ENCODE measurements at places on chromosomes 7 and 10.

GRCh38 chr7:143900230-143900766 is 1.7 kb downstream of the TCAF1 start:
- peak; percentile 45 for DNase-seq

DNA sequence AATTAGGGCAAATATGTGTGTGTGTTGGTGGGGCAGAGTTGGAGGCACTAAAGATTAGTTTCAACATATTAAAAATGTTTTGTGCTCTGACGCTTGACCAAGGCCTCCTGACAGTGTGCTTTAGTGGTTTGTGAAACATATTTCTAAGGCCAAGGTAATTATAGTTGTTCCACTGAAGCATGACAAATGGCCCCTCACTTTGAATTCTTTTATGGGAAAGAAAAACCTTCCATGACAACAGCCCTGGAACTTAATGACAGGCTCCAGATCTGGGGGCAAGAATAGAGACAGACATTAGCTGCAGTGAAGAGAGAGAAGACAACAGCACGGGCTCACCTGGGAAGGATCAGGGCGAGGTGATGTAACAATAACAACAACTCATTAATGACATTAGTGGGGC is 155.8 kb downstream of the CHN2 start:
- DNase-seq, result no peak

DNA sequence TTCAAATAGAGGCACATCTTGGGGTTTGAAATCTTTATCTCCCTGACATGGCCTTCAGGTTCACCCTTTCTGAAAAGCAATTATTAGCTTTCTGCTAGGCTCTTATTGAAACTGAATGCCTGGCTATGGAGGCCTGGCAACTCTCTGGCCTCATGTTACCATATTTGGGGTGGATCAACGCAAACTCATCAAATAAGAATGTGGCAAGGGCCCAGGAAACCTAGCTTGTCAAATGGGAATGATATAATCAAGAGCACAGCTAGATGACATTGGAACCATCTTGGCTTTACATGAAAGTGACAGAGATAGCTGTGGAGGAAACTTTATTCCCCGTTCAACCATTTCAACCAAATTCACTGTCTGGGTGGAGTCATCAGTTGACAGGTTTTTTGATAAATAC is 202.8 kb upstream of the SMIM30 start:
- DNase-seq, result peak; percentile 9

- peak; percentile 45 for DNase-seq
Observed at GRCh38 chr10:42482411-42482810, 156.0 kb downstream of the ZNF33B start.

GRCh38 chr7:105839266-105839665 is 37.1 kb downstream of the ATXN7L1 start:
- DNase-seq, result no peak

- DNase-seq, result no peak
Observed at GRCh38 chr7:100061518-100062193, 12.1 kb downstream of the ZSCAN21 start.

GRCh38 chr7:32507414-32507813 is 12.1 kb downstream of the AVL9 start:
- DNase-seq, result peak; percentile 50

DNA sequence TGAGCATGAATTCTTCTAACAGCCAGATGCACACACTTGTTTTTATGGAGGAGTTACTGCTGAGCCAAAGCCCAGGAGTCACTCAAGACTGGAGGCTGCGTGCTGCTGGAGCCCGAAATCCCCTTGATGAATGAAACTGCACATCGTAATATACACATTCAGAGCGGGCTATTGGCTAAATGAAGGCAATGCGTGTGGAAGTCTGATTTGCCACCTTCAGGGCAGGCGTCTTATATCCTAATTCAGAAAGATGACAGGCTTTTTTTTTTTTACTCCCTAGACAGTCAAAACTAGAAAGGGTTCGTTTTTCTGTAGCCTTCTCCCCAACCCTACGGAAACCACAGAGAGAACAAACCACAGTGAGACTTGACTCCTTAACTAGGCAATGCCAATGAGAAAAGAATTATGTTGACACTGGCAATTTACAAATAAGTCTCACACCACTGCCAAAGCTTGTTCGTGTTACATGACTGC is 227.2 kb upstream of the KLF14 start:
- peak; percentile 83 for DNase-seq

GRCh38 chr7:129576138-129576537 is 35.4 kb upstream of the NRF1 start:
- no peak for DNase-seq

GRCh38 chr10:21238044-21238443 is 287.4 kb downstream of the SKIDA1 start:
- no peak for DNase-seq

GRCh38 chr10:70588859-70589570 is 13.5 kb downstream of the PRF1 start:
- DNase-seq, result no peak

- DNase-seq, result no peak
Observed at GRCh38 chr7:36792421-36792820, 68.1 kb upstream of the AOAH start.

DNA sequence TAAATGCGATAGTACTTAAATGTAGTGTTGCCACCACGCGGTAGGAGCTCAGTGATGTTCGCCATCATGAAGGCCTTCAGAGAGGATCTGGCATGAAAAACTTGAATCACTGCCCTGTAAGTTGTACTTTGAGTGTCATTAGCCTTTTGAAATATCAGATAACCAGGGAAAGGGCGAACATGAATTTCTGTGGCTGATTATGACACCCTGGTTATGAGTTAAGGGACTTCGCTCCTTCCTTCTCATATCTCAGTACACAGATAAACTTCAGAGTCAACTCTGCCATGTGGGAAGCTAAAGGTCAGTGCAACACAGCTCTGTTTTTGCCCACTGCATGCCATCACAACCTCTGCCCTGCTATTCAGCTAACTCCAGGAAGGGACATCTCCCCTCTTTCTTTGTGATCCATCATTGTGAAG is 8.9 kb upstream of the ACSL5 start:
- DNase-seq, result no peak

DNA sequence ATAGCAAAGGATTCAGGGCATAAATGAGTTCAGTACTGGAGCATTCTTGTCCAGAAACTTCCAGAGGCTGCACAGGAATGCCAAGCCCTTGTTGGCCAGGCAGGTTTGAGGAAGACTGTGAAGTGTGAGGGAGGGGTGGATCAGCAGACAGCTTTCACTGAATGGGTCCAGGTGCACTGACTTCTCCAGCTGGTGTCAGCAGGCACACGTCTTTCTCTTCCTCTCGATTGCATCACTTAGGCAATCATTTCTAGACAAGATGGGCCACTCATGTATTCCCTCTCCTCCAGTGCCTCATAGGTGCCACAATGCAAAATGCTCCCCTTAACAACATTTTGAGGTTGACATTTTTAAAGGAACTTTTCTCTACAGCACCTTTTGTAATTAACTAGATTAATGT is 15.6 kb upstream of the PLEKHS1 start:
- peak; percentile 3 for DNase-seq

GRCh38 chr7:104964626-104965236 is 49.3 kb upstream of the KMT2E start:
- no peak for DNase-seq

DNA sequence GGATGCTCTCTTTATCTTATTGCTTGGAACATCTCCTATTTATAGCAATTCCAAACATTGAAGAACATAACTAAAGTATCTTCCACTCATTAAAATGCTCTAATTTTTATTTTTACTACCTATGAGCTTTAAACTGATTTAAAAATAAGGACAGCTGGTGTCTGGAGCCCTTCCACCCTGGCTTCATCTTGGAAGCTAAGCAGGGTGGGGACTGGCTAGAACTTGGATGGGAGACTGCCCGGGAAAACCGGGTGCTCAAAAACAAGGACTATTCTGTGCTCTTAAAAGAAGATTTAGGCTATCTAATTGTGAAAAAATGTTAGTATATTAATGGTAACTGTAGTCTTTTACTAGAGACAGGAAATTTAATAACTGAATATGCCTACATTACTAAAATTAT is 69.2 kb downstream of the ARMC3 start:
- peak; percentile 58 for DNase-seq

- DNase-seq, result peak; percentile 69
Observed at GRCh38 chr10:26556748-26557640, 118.9 kb downstream of the APBB1IP start.

GRCh38 chr10:21524526-21525366 is 736 bp downstream of the SKIDA1 start:
- peak; percentile 50 for DNase-seq

- DNase-seq, result no peak
Observed at GRCh38 chr10:12445701-12446334, 96.5 kb downstream of the CAMK1D start.

- no peak for DNase-seq
Observed at GRCh38 chr7:155340721-155341120, 43.0 kb downstream of the INSIG1 start.

All from ELR (cell line).